ENCODE measurements at places on chromosomes 6 and 20.

- no peak for DNase-seq
Observed at GRCh38 chr6:143556529-143556928, 45.0 kb upstream of the FUCA2 start.

- peak; percentile 90 for DNase-seq
Observed at GRCh38 chr6:138987643-138988468, at the start of gene REPS1. REPS1 (minus strand) TSS chr6:138988253; CDS start chr6:138987682, 571 bp downstream.

DNA sequence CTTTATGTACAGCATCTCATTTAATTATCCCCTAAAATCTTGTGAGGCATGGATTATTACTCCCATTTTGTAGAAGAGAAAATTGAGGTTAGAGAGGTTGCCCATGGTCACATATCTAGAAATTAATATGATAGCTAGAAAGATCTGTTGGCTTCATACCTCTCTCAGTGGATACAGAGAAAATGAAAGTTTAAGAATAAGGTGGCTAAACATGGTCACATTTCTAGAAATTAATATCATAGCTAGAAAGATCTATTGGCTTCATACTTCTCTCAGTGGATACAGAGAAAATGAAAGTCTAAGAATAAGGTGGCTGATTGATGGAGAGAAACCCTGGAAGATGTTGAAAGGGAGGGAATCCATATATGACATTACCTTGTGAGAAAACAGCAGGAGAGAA lies 260.7 kb upstream of the MAN1A1 start:
- DNase-seq, result no peak

GRCh38 chr20:54194724-54195438 lies 13.0 kb upstream of the PFDN4 start:
- no peak for DNase-seq

DNA sequence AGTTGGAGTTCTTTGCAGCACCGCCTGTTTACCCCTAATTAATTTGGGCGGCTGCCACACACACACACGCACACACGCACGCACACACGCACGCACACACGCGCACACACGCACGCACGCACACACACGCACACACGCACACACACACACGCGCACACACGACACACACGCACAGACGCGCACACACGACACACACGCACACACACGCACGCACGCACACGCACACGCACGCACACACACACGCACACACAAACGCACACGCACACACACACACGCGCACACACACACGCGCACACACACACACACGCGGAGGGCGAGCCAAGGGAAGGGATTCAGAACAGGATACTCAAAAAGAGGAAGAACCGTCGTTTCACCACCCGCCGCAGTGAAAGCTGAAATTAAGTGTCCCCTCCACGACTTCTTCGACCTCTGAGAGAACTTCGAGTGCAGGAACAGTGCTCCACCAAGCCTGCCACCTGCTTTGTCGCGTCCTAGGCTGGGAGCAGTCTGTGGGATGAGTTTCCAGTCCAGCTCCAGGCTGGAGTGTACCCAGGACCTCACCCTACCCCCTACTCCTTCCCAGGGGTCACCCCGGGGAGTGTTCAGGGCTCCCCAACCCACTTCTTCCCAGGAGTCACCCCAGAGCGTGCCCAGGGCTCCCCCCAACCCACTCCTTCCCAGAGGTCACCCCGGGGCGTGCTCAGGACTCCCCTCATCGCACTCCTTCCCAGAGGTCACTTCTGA lies 1.1 kb downstream of the RNASET2 start:
- no peak for DNase-seq

- DNase-seq, result no peak
Observed at GRCh38 chr20:37807471-37808232, 95.3 kb upstream of the VSTM2L start.

All from right lung (tissue), 10 donors.